NCI-H1436 (cell line): ENCODE measurements at places on chromosomes 3 and 15.

- DNase-seq = peak; percentile 14
Measured at GRCh38 chr3:102573483-102574028, 138.7 kb downstream of the ZPLD1 start.

GRCh38 chr15:77667338-77668234, 34.9 kb upstream of the LINGO1 start:
- no peak for DNase-seq

GRCh38 chr3:112357930-112358780, 25.2 kb downstream of the CD200 start:
- DNase-seq = no peak

DNA sequence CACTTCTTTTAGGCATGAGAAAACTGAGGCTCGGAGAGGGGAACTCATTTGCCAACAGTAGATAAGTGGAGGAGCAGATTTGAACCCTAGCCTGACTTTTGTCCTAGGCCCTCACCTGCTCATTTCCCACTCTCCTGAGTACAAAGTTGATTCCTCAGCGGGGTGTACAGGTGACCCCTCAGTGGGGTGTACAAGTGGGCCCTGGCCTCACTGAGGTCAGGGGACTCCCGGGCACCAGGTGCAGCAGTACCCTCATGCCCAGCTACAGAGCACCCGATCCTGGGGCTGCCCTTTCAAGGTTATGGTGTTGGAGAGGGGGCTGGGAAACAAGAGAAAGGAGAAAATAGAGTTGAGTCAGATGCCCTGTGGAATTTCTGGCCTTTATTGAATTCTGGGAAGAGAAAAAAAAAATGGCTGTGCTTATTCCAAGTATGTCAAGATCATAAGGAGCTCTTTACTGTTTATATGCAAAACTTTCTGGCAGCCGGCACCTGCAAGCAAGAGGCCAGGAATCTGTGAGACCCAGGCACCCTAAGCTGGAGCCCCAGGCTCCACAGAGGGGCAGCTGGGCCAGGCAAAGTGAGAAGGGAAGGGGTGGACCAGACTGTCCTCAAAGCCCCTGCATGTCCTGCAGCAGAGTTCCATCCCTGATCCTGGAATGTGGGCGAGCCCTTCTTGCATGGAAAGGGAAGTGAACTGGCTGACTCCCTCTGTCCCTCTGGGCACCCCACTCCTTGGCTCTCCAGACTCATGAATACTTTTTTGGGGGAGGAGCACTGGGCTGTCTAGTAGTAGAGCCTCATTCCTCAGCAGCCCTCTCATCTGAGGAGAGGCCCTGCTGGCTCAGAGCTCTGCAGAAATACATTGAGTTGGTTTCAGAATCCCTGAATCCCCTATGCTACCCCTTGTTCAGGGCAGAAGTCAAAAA, 43.1 kb downstream of the AMOTL2 start:
- DNase-seq = no peak

- no peak for DNase-seq
Measured at GRCh38 chr15:48411971-48412591, 80.9 kb downstream of the DUT start.

DNA sequence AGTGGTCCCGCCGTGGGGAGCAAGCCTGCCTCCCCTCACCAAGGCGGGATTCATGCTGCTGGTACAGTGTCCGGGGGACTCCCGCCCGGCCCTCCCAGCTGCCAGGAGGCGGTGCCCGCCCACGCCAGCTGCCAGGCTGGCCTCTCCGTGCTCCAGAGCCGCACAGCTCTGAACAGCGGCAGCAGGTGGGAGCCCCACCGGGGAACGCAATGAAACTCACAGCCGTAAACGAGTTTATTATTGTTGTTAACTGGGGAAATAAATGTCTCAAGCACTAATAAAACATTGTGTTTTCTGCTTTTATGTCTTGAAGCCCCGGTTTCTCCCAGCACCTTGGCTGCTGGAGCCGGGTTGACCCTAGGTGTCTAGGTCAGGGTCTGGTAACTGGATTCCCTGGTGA, 317.7 kb upstream of the TLE3 start:
- DNase-seq = no peak

DNA sequence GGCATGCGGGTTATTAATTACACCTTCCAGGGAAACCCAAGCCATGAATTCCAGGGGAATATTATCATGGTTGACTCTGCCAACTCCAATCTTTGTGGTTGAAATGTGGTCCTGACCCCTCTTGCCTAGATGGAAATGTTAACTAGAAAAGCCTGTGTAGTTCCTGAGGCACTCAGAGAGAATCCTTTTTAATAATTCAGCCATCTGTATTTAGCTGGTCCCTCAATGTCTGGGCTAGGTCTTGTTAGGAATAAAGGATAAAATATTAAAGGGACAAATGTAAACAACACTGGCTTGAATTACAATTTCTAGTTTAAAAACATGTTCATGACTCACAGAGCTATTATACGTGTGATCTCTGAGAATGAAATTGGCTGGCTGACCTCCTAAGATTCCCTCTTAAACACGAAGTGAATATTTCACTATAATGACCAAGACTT, 435.2 kb upstream of the SUCLG2 start:
- DNase-seq = no peak

DNA sequence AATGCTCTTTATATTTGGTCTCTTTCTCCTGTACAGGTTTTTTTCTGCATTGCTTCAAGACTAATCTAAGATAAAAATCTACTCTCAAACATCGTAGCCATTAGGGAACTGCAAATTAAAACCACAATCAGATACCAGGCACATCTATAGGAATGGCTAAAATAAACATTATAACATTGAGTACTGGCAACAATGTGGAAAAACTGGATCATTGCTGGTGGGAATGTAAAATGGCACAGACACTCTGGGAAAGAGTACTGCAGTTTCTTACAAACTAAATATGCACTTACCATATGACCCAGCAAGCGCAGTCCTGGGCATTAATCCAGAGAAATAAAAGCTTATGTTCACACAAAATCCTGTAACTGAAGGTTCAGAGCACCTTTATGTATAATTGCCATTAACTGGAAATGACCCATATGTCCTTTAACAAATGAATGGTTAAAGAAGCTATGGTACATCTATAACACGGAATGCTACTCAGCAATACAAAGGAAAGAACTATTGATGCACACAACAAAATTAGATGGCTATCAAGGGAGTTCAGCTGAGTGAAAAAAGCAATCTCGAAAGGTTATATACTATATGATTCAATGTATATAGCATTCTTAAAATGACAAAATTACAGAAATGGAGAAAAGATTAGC, 6.3 kb downstream of the ABCC5 start:
- no peak for DNase-seq

DNA sequence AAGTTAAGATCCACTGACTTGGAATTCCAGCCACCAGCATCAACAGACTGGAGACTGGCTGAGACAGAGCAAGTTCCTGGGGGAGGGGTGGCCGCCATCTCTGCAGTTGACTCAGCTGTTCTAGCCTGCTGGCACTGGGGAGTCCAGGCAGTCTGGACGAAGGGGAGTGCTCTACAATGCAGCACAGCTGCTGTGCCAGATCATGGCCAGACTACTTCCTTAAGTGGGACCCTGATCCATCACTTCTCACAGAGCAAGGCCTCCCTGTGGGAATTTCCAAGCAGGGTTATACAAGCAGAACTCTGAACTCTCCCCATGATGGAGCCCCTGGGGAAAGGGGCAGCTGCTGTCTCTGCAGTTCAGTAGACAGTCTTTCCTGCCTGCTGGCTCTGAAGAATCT, 35.2 kb downstream of the PYGO1 start:
- DNase-seq = peak; percentile 1

DNA sequence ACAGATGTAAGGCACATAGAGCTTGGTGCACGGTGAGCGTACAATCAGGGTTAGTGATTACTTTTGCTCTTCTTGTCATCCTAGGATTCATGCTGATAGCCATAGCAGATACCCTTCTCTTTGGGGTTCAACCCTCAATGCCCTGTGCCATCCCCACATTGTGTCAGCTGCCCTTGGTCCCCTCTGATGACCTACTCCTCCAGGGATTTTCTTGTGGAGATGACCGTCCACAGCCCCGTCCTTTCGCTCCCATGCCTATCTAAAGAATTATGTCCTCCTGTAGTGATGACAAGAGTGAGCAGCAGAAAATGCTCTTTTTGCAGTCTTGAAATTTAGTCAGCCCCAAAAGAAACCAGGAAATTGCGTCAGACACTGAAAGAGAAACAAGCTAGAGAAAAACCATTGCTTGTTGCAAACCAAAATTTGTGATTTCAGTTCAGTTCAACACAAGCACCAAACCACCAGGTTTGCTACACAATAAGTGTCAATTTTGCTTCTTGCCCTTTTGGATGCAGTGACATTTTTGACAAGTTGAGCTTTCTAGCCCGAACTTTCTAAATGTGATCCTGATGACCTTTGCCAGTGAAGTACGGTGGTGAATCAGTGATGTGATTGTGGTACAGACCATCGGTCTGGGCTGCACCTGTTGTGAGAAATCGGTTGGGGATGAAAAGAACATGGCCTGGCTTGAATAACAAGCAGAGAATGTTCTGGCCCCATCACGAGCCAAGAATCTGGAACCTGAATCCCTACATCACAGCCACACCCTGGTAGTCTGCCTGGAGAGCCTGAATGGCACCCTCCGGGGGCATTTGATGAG, 41.3 kb downstream of the CMTM7 start:
- no peak for DNase-seq

- no peak for DNase-seq
Measured at GRCh38 chr15:90202929-90203328, 1.8 kb downstream of the SEMA4B start.

- no peak for DNase-seq
Measured at GRCh38 chr15:66706225-66706732, 4.2 kb downstream of the SMAD6 start.

- no peak for DNase-seq
Measured at GRCh38 chr15:67188551-67189218, 65.8 kb downstream of the AAGAB start.

DNA sequence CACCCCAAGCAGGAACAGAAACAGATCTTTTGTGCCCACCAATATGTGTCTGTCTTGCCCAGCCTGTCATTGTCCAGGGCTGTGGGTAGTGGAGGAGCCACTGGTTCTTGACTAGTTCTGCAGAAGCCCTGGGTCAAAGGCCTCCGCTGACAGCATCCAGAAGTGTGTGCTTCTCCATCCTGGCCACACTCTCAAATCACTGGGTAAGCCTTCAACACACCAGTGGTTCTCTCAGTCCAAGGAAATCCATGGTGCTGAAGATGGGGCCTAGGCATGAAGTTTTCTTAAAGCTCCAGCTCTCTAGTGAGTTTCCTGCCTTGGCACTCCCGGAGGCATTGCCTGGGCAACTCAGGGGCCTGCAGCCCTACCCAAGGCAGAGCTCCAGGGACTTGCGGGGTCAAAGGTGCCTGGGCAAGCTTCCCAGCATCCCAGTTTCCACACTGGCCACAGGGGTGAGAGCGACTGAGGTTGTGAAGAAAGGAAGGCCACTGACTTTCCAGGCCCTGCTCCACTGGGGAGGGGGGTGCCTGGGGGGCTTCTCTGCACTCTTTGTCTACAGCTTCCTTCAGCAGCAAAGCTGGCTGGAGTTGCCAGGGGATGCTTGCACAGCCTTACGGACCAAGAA, 37.9 kb upstream of the RPL32 start:
- DNase-seq = no peak

DNA sequence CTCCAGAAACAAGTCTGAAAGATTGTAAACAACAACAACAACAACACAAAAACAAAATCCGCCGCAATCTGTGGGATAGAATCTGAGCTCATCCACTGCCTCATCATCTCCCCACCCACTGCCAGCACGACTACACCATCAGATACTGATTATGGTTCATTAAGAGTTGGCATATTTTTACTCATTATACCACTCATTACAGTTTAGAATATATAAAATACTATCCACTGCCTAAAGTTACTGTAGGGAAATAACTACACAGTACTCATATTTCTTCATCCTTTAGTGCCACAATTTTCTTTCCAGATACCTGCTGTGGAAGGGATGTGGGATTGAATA, 152.5 kb upstream of the PEX5L start:
- no peak for DNase-seq

GRCh38 chr3:105647047-105647446, 221.8 kb downstream of the CBLB start:
- no peak for DNase-seq

DNA sequence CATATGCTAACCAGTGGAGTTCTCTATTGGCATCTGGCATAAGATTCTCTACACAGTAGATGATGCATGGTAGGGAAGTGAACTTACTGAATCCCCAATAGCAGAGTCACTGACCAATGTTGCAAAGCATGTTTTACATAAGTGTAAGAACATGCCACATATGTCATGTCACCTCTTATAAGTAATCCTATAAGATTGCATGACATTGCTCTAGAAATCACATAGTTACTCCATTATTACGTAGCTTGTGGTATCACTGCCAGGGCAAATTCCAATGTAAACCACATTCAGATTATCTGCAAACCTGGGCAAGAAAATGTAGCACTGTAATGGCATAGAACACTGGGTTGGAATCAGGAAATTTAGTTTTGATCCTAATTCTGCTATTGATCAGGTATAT, 198.2 kb upstream of the UMPS start:
- DNase-seq = no peak

DNA sequence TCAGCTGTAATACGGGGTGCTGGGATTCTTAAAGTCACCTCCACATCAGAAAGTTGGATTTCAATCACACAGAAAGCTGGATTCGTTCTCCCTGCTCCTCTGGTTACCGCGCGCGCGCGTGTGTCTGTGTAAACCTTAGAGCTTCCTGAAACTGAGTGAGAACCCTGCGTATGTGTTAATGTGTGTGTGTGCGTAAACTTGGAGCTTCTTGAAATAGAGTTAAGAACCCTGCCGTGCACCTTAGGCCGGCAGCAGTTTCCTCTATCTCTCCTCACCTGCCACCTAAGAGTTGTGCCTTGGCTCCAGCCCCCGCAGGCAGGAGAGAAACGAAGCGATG, 531 bp downstream of the LZTFL1 start:
- no peak for DNase-seq

DNA sequence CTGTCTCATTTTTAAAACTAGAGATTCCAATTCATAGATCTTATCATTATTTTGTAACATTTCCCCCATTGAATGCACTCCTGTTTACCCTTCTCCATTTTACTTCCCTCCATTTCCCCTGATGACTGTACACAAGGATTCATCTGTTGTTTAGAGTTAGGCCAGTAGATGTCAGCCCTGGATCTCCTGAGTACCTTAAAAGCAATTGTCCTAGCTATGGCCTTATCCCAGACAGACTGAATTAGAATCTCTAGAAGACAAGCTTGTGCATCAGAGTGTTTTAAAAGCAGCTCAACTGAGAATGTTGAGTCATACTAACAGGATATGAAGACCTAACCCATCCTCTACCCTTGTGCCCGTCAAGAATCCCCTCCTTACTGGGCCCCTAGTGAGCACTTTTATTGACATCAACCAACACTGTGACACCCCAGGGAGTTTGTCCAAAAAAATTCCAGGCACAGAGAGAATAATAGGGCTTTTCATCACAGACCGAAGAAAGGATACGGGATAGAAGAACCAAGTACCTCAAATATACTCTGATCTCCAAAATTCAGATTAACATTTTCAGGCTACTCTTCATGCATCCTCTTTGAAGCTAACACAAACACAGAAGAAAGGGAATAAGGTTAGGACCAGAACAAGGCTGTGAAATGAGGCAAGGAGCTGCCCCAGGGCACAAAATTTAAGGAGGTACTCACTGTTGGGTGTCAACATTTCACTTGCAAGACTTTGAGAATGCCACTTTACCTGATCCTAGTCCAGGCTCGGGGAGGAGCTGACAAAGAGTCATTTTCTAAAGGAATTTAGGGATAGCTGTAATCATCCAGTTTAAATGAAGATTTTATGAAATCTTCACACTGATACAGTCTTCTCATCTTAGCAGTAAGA, 17.1 kb downstream of the ZBED2 start:
- DNase-seq = peak; percentile 2
